ENCODE measurements at places on chromosomes 4 and X.

- no peak for DNase-seq
Measured at GRCh38 chrX:25072247-25072646, 56.5 kb upstream of the ARX start.

- no peak for DNase-seq
Measured at GRCh38 chrX:44291468-44292092, 51.9 kb downstream of the EFHC2 start.

- no peak for DNase-seq
Measured at GRCh38 chr4:183154701-183155391, 55.8 kb downstream of the WWC2 start.

DNA sequence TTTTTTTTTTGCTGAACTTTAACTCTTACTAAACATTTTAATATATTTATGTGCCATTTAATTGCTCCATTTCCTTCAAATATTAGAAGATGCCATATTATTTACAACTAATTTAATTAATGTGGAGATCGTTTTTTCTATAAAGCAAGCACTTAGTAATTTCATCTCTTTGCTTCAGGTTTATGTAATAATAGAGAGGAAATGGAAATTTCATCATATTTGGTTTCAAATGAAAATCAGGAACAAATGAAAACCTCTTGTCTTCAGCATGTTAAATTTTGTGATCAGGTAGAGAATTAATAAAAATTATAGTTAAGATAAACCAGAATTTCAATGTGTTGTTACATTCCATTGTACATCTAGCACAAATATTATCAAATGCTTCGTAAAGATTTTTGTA, 120.1 kb downstream of the SYNPO2 start:
- no peak for DNase-seq

DNA sequence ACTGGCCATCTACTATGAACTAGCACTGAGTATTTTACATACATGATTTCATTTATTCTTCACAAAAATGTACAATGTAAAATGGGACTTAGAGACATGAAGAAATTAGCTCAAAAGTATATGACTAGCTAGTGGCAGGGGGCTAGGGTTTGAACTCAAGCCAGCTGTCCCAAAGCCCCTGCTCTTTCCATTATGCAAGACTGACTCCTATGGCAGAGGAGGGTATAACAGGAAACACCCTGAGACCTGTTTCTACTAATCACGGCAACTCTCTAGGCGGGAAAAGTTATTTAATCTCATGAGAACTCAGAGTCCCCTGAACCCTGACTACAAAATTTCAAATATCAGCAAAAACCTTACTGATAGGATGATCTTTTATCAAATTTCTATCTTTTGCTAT, 150.6 kb downstream of the PRDM5 start:
- no peak for DNase-seq

- DNase-seq, result no peak
Measured at GRCh38 chr4:181971411-181971810, 271.8 kb upstream of the TENM3 start.

DNA sequence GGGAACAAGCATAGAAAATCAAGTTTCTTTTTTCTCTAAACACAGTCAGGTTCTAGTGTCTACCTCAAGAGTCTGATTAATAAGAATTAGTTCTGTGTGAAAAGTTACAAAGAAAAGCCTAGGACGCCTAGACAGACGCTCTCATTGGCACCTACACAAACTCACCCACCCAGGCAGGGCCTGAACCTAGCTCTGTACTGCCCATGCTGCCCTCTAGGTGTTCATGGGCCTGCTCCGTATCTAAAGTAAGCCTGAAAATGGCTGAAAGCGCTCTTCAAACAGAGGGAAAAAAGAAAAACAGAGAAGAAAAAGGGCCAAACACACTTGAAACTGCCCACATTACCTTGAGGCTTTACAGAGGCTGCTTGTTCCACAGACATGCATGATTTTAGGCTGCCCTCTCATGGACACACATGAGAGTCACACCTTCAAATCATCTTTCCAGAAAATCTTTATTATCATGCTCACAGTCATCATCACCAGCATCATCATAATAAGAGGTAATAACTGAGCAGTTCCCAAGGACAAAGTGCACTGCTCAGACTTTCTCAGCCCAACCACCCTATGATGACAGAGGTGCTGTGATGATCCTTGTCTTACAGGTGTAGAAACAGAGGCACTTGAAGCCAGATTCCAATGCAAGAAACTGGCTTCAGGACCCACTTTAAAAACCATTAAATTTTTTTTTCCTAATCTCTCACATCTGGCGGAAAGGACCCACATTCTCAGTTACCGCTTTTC, 49.6 kb downstream of the MAP7D2 start:
- peak; percentile 31 for DNase-seq

GRCh38 chr4:131337936-131338335, 1811.2 kb upstream of the PCDH10 start:
- DNase-seq, result no peak

GRCh38 chrX:13162772-13163410, 118.5 kb upstream of the FAM9C start:
- no peak for DNase-seq

- peak; percentile 82 for DNase-seq
Measured at GRCh38 chr4:120692964-120693363, 229.6 kb downstream of the PRDM5 start.

GRCh38 chr4:35541146-35541887, 703.0 kb downstream of the ARAP2 start:
- DNase-seq, result no peak

Measured in stromal cell of bone marrow (primary cell).